H1 (cell line): ENCODE measurements at places on chromosomes 13 and 19. TPM values are rescaled to one million over a fixed set of nuclear protein-coding genes. Genes with fewer than 3 reads are reported as not detected.

DCAF15 gene
- polyA plus RNA-seq = 80.8 and 127 TPM in 2 replicates

DNA sequence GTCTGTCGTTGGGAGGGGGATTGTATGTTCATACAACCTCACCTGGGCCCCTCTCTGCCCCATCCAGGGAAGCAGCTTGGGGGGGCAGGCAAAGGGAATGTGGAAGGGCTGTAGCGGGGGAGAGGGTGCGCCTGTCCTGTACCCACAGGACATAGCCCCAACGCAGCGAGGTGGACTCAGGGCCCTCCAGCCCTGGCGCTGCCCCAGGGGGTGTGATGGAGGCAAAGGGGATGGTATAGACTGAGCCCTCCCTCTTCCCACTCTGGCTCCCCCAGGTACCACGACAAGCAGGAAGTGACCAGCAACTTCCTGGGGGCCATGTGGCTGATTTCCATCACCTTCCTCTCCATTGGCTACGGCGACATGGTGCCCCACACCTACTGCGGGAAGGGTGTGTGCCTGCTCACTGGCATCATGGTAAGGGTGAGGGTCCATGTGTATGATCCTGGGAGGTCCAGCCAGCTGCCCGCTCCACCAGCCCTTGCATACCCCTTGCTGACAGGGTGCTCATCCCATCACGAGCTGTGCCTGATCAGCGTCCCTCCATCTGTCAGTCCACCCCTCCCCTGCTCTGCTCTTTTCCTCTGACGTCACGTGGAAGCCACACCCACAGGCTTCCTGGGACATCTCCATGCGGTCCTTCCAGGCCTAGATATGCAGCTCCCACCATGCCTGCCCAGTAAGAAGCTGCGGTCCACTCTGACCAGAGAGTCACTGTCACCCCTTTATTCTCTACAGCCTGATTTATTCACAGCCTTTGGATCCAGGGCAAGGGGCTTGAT is 18.3 kb downstream of the KCNN1 start:
- DNase-seq = no peak

LYPD3 gene
- polyA plus RNA-seq = 16.4 and 18.4 TPM in 2 replicates

DNA sequence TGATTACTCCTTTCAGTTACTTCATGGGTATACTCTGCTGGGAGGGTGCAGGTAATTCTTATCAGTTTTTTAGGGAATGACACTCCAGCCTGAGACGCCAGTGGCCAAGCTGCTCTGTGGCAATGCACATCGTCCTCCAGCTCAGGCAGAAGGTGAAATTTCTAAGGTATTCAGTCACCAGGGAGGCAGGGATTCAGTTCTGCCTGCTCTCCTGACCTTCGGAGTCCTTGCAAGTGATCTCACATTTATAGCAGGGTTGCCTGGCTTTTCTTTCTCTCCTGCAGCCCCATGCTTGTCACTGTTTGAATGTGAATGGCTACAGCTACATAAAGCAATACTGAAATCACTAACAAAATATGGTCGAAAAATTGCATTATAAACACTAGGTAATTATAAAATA is 1447.5 kb downstream of the EFNB2 start:
- DNase-seq = peak; percentile 19

DNA sequence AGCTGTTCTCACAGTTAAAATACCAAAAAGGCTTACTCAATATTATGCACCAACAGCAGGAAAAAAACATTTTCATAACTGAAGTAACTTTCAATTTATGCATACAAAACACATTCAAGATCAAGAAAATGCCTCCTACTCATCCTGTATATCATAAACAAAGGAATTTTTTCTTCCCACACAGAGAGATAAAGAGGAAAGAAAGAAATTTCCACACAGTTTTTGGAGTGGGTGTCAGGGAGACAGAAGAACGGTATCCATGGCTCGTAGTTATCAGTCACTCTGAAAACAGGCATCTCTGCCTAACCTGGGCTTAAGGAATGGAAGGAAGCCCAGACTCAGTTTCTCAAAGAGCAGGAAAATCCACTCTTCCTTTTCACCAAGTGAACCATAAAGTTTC is 92.4 kb upstream of the SIAH3 start:
- DNase-seq = no peak

GRCh38 chr19:38993271-38993670 is 17.7 kb upstream of the FBXO17 start:
- DNase-seq = no peak

DNA sequence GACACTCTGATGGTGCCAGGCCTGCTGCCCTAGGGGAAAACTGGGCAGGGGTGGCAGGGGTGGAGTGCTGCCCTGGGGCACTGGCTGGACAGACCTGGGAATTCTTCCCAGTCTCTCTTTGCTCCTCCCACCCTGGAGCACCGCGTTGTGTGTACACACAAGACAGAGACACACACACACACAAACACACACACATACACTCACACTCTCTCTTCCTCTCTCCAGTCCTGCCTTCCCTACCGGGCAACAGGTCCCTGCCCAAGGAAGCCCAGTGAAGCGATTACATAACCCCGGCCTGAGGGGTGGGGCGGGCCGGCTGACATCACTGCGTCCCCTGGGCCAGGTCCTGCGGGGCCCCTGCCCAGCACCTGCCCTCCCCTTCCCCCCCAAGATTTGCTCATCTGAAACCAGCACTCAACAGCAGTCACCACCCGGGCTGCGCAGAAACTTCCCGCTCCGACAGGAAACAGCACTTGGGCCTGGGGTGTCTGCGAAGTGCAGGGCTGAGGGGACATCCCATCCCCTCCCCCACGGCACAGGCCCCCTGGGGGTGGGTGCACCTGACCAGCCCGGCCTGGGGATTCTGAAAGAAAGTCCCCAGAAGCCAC is 1.2 kb downstream of the MKNK2 start:
- DNase-seq = no peak
